Lung (tissue), 17 donors: ENCODE measurements at places on chromosomes 7 and 10.
A peak's percentile ranks its signal among the peaks of the same experiment; 100 is the strongest.

GRCh38 chr7:12584930-12585329 lies 14.4 kb downstream of the SCIN start:
- DNase-seq = no peak

- no peak for DNase-seq
Measured at GRCh38 chr10:112784022-112784461, 166.0 kb upstream of the TCF7L2 start.

- DNase-seq = no peak
Measured at GRCh38 chr10:68435803-68436202, 28.7 kb upstream of the RUFY2 start.

DNA sequence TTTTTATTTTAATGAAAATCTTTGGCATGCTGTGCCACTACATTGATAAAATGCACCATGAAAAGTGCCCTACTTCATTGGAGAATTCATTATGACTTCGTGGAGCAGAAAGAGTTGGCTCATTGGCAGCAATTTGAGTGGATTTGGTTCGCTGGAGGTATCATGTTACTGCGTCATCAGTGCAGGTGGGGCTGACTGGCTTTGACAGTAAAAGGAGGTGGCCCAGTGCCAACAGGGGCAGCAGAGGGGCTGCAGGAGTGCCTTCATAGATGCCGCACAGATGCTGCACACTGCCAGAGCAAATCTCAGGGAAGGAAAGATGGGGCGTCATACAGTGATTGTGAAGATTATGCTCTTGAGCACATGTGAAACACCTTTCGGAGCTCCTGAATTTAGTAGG lies 22.2 kb downstream of the FZD1 start:
- no peak for DNase-seq

GRCh38 chr7:75924889-75925288 lies 9.9 kb downstream of the POR start:
- DNase-seq = no peak

DNA sequence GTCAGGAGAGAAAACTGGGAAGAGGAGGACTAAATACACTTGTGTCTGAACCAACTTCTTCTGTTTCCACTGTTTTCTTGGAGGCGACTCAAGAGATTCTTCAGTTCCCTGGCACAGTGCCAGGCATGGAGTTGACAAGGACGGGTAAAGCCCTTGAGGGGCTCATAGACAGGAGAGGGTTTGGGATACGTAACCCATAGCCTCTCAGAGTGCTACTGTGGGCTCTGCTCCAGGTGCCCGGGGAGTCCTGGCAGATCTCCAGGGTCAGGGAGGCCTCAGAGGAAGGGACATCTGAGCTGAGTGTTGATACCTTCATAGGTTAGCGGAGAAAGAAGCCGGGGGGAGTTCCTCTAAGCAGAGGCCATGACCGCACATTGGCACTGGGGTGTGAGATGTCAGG lies 42.0 kb downstream of the GALNT17 start:
- peak; percentile 25 for DNase-seq

GRCh38 chr10:105843786-105844185 lies 1202.7 kb downstream of the SORCS3 start:
- no peak for DNase-seq

DNA sequence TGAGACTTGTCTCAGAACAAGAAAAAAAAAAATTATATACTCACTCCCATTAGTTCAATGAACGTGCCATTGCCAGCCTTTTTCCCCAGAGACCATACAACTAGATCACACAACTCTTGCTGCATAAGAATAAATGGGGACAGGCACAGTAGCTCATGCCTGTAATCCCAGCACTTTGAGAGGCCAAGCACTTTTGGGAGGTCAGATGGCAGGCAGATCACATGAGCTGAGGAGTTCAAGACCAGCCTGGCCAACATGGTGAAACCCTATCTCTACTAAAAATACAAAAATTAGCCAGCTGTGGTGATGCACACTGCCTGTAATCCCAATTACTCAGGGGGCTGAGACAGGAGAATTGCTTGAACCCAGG lies 13.6 kb downstream of the PDLIM1 start:
- DNase-seq = no peak

- no peak for DNase-seq
Measured at GRCh38 chr10:46520941-46521340, 35.5 kb downstream of the GPRIN2 start.

DNA sequence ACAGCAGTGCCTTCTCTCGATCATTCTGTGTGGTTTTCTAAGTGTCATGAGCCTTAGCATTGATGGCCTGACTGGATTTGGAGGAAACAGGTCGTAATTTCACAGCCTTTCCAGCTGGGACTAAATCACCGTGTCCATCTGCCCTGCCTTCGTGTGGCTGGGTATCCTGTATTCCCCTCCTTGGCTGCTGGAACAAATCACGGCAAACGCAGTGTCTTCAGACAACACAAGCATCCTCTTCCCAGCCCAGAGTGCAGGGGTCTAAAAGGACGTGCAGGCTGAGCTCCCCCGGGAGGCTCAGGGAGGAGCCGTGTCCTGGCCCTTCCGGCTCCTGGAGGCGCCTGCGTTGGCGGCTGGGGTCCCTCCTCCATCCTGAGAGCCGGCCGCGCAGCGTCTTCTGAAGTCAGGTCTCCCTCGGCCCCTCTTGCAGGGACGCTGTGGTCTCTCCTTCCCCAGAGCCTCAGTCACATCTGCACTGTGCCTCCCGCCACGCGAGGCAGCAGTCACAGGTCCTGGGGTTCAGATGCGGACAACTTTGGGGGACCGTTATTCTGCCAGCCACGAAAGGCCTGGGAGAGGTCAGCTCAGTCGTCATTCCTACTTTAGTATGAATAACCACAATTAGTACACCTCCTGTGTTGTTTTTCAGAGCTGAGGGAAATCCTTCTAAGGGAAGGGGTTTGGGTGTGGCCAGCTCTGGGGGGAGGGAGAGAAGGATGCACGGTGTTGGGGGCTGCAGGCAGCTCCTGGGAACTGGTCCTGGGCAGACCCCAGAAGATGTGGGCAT lies 41.1 kb downstream of the FAM20C start:
- peak; percentile 64 for DNase-seq

DNA sequence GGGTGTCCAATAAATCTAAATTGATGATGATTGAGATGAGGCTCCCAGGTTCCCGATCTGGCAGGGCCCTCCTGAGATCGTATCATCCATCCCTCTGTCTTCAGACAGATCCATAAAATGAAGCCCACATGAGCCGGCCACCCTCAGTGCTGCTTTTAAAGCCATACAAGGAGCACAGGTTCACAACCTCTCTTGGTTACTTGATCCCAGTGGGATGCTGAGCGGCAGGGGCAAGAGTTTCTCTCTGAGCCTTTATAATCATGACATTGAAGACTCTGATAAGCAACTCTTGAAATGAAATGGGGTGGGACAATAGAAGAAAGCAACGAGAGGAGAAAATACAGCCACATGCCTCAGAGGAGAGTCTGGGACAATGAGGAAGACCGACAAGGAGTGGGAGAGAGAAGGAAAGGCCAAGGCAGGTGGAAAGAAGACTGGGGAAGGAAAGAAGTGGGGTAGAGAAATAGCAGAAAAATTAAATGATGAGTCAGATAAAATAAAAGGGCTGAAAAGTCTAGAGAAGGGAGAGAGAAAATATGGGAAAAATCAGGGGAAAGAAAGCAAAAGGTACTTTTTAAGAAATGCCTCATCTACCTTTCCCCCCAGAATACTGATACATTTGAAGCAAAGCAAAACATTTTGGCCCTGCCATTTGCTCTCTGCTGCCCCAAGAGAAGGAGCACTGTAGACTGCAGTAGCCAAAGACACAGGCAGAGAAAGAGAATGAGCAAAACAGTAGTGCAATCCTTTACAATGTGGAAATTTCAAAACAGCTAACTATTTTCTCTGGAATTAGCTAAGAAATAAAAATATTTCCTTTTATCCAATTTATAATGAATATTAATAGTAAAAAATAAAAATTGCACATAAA lies 14.6 kb downstream of the GBX1 start:
- DNase-seq = no peak

DNA sequence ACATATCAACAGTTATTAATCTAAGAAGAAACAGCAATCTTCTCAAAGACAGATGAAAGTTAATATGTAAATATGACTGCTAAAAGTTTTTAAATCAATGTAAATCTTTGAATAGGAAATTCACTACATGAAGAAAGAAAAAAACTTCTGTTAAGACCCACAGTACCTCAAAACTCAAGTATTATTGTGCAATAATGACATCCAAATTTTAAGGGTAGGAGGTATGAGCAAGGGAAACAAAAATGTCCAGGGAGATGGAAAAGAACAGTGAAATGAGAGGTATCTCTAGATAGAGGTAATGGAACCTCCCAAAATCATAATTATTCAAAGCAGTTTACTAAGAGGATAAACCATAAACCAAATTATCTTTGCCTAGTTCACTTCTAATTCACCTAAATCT lies 436.8 kb downstream of the PARD3 start:
- DNase-seq = no peak

- no peak for DNase-seq
Measured at GRCh38 chr7:152896217-152896616, 136.7 kb downstream of the ACTR3B start.

- no peak for DNase-seq
Measured at GRCh38 chr10:121426307-121426706, 171.9 kb downstream of the FGFR2 start.

DNA sequence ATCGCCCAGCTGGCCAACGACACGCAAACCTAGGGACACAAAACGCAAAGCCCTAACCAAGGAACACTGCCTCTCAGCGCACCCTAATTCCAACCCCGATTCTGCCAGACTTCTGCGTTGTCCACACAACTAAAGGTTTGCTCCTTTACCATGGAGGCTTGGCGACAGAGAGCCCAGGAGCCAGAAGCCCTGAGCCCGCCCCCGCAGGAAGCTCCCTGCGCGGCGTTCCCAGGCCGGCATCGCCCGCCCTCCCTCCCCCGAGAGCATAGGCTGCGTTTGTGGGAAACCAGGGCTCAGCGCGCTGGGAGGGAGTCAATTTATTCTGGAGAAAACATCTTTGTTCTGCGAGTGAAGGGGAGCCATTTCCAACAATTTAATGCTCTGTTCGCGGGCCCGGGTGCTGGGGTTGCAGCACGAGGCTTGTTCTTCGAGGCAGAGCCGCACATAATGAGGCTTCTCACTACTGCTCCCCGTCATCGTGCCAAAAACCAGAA lies 103.9 kb downstream of the GRID1 start:
- DNase-seq = peak; percentile 0

DNA sequence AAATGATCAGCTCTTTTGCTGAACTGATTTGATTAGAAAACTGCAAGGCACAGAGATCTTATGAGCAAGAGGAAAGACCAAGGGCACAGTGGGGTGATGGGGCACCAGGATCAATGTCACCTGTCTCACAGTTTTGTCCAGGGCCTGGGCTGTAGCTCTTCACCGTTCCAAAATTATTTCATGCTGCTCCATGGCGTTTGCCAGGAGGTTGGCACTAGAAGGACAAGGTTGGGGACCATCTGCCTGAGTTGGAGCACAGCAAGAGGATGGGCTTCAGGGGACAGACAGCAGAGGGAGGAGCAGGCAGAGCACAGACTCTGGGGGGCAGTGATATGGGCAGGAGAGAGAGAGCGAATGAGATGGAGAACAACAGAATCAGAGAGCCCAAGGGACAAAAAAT lies 17.5 kb upstream of the FRA10AC1 start:
- DNase-seq = no peak

DNA sequence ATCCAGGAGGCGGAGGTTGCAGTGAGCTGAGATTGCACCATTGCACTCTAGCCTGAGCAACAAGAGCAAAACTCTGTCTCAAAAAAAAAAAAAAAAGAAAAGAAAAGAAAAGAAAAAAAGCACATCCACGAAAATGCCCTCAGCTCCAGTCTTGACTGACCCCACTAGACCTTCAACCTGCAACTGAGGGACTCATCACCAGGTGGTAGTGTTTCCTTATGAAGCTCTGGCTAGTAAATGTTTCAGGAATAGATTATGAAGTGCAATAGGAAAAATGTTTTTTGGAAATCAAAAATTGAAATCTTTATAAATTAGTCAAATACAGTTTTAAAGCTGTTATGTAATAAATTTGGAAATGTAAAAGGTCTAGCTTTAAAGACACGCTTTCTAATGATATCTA lies 22.4 kb downstream of the TLL2 start:
- DNase-seq = no peak

GRCh38 chr7:37174460-37174859 lies 274.2 kb downstream of the ELMO1 start:
- DNase-seq = no peak

DNA sequence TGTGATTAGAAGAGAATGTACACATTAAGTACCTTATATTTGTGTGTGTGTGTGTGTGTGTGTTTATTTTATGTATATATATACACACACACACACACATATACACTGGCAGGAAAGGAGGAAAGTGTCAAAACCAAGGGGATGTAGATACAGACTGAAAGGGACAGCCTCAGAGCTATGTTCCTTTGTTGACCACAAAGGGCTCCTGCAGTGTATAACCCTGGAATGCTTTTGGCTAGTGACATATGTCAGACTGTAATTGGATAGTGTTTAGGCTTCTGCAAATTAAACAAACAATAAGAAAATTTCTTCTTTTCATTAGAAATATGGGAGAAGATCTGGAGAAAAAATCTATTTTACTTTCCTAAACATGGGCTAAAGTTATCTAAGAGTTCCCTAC lies 15.9 kb downstream of the GBF1 start:
- no peak for DNase-seq

- DNase-seq = no peak
Measured at GRCh38 chr7:130134726-130135125, 64.4 kb downstream of the KLHDC10 start.

GRCh38 chr10:25501912-25502311 lies 327.1 kb downstream of the GPR158 start:
- DNase-seq = no peak

DNA sequence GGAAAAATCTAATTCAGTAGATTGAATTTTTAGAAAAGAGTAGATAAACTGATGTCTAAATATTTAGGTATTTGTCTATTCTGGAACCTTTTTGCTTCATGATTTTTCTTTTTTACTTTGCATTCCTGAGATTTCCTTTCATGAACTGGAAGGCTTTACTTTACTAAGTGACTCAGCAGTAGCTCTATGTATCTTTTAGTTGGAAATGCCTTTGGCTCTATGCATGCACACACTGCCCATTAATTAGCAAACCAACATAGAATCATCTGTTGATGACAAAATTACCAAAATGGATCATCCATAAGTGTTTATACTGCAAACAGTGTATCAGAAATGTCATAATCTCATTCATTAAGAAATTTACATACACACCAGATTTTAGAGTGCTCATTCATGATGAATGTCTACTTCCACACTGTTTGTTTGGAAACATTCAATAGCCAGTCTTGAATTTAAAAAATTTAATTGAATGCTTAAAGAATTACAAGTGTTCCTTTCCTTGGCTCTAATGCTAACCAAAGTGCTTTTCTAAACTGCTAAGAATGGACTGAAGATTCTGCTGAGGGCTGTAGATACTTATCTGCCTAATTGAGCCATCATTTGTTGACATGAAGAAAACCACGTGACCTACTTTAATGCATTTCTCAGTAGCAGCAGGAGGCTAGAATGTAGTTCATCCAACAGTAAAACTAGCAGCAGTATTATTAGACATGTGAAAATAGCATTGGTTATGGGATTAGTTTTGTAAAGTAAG lies 282.0 kb downstream of the ADK start:
- no peak for DNase-seq
